Activated CD4-positive, alpha-beta T cell treated with anti-CD3 and anti-CD28 coated beads for 1 hour (primary cell): ENCODE measurements at places on chromosomes 2 and 18.

GRCh38 chr2:236562434-236562833 lies 7.2 kb upstream of the ACKR3 start:
- no peak for DNase-seq

GRCh38 chr2:109702250-109702985 lies 88.3 kb downstream of the SOWAHC start:
- no peak for DNase-seq

DNA sequence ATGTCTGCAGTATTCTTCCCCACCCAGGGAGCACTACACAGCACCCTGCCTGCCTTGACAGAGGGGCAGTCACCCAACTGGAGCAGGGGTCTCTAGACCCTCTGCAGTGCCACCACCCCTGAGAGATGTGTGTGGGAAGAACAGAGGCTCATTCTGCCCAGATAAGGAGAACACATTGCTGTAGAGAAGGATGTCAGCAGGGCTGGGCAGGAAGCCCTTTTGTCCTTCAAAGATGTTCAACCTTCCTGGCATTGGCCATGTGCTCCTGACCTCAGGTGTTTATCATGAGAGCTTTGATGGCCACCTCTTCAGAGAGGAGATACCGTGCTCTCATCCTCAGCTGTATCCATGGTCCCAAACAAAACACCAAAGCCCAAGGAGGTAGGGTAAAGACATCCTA lies 4.6 kb upstream of the TEX51 start:
- DNase-seq = no peak

- DNase-seq = no peak
Measured at GRCh38 chr2:26615336-26615859, 25.8 kb downstream of the CIB4 start.

DNA sequence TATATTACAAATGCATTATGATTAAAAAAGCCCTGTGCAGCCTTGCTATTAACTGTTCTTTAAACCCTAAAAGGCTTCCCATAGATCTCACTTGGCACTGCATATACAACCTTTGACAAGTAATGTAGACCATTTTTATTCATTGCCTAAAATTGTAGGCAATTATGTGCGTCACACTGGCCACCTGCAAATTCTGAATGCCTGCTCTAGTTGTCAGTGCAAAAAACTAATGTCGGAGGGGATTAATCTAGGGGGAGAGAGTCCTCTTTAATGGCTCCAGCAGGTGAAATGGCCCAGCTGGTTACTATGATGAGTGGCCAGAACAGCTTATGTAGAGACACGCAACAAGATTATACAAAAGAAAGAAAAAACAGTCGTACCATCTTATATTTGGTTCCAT lies 123.2 kb downstream of the OLA1 start:
- no peak for DNase-seq

DNA sequence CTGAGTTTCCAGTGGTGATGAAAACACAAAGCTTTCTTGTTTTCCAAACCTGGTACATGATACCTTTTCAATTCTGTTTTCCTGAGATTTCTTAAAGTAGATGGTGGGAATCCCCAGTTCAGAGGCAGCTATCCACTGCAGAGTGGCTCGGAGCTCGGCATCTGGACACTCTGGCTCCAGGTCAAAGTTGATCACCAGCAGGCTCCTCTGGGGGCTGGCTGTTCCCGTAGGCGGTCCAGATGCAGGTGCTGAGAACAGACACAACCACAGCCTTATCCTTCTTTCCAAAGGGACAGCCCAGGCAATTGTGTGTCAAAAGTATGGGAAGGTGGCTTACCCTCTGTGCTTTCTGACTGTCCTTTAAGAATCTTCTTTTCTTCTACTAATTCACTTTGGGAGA lies 119.5 kb downstream of the DAW1 start:
- no peak for DNase-seq

- no peak for DNase-seq
Measured at GRCh38 chr2:212770240-212770639, 231.6 kb upstream of the ERBB4 start.

GRCh38 chr2:222656526-222657446 lies 894 bp upstream of the FARSB start:
- no peak for DNase-seq

- DNase-seq = no peak
Measured at GRCh38 chr2:65227020-65227455, 593 bp upstream of the ACTR2 start.

- no peak for DNase-seq
Measured at GRCh38 chr2:11155381-11156035, at the start of gene SLC66A3. Gene SLC66A3 (plus strand): TSS chr2:11155467. CDS start chr2:11155547, 80 bp downstream.

DNA sequence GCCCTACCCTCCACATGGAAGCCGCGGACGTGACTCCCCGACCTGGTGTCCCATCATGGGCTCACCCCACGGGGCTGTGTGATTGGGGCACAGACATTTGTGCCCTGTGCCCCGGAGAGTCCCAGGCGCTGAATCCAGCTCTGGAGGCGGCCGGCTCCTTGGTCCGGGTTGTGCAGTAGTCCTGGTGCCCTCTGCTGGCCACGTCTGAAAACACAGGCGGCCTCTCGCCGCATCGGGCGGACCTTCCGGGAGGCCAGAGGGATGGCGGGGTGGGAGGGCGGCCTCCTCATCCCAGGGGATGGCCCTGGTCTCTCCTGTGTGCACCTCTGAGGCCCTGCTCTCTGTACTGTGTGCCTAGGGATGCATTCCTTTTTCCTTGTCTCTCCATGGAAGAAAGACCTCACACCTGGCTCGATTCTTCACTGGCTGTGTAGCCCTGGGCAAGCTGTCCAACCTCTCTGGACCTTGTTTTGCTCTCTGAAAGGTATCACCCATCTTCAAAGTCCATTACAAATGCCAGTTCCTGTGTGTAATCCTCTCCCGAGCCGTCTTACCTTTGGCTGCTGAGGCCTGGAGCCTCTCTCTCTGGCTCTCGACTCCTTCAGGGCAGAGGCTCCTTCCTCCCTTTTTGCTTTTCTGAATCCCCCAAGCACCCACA lies 27.6 kb downstream of the CELF4 start:
- no peak for DNase-seq

DNA sequence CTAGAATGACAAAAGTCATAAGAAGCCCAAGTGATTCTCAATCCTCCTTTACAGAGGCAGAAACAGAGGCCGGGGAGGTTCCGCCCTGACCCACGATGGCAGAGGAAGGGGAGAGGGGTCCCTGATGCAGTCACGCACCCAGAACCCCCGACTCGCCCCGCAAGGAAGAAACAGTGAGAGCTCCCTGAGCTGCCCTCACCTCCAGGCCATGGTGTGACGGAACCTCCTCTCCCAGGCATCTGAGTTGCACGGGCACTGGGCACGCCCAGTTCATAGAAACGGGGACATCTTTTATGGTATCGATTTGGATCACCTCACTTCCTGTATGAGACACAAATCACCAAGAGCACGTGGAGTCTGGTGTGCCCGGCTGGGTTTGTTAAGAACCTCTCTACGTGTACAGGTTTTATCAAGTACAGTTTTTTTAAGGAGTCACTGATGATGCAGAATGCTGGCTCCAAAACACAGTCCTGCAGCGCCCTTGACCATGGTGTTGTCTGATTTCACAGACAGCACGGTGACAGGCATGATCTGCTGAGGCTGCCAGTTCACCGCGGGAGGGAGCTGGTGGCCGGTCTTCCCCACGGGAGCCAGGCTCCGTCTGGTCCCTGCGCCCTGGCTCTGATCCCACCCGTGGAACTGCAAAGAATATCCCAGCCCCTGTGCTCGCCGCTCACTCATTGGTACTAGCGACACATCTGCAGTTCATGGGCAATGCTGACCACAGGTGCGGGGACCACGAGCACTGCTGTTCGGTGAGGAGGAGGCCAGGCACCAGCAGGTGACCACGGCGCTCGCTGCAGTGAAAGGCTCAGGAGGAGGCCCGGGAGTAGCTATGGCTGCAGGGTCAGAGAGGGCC lies 35.6 kb downstream of the PXDN start:
- DNase-seq = no peak

DNA sequence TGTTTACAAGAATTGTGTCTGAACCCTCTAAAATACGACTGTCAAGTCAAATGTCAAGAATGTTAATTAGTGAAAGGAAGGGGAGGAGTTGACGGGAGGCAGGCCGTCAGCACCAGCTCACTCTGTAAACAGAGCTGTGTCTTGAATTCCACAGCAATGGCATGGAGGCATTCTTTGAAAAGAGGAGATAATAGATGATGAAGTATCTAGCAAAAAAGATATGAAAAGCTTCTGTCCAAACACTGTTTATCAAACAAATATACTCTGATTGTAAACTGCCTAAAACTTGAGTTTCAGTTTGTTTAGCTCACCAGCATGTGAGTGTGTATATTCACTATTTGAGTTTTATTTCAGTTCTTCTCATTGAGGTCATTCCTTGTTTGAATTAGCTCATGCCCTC lies 94.7 kb upstream of the CDC42EP3 start:
- no peak for DNase-seq

DNA sequence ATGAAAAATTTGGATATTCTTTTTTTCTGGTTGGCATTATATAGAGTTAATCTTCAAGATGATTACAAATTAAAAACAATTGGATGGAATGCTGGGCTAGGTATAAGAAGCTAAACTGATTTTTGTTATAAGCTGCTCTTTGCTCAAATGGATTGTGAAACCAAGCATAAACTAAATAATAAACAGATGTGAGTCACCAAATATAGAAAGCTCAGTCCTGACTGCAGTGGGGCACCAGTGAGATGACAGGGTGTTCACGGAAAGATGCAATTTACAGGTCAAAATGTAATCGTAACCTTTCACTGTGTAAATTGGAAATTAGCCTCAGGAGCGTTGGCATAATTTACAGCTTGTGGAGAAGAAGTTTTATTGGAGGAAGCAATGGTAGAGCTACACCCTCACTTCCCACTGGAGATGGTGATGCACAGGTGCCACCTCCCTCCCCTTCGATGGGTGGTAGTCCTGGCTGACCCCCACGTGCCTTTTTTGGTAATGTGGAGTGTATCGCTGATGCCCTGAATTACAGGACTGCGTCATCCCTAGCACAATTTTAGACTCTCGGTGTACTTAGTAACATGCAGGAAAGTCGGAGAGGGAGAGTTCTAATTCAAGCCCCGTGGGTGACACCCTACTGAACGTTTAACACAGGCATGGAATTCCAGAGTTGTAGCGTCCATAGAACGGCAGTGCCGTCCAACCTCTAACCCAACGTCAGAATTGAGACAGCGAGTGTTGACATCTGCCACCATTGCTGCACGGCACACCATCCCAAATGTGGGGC lies 73.9 kb upstream of the NFATC1 start:
- DNase-seq = no peak

DNA sequence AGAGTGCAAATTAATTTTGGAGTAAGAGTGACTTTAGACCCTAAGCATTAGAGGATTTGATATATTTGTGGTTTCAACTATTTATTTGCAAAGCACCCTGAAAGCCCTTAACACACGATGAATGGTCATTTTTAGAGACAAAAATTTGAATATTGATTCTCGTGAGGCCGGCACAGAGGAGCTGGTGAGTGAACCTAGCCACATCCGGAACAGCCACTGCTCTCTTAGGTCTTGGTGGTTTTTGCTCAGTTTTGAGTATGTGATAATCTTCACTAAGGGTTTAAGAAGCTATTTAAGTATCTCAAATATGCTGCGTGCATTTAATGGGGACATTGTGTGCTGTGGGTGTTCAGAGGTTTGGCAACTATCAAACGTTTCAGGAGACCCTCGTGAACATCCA lies 204.8 kb downstream of the TSN start:
- no peak for DNase-seq

- DNase-seq = no peak
Measured at GRCh38 chr2:226600184-226600583, 199.4 kb downstream of the IRS1 start.

DNA sequence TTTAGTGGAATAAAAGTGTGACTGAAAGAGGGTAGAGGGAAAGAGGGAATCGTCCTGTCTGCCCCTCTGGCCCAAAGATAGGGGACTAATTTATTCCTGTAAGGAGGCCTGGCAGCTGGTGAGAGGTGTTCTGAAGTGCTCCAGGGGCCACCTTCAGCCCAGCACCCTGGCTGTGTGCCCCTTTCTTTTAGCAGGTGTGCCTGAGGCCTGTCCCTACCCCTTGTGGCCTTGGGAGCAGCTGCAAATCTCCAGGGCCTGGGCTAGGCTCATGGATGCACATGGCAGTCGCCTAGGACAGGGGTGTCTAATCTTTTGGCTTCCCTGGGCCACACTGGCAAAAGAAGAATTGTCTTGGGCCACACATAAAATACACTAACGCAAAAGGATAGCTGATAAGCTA lies 37.3 kb downstream of the FHOD3 start:
- DNase-seq = no peak

GRCh38 chr2:232129483-232129882 lies 168.0 kb downstream of the DIS3L2 start:
- DNase-seq = no peak

DNA sequence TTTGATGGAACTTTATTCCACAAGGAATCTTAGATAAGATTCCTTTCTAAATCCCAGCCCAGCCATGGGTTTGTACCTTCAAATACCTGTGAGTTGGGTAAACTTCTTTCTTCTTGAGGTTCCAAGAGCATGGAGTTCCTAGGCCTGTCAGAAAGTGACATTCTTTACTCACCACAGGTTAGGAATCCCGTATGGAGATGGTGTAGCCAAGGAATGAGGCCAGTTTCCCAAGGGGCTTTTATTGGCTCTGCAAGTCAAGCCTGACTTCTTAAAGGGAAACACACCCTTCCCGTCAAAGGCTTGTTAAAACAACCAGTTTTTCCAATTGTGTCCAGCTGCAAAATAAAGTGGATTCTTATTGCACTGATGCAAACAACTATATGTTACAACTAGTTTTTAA lies 45.8 kb downstream of the STK17B start:
- DNase-seq = no peak

- no peak for DNase-seq
Measured at GRCh38 chr2:406876-407275, 119.0 kb upstream of the ALKAL2 start.

DNA sequence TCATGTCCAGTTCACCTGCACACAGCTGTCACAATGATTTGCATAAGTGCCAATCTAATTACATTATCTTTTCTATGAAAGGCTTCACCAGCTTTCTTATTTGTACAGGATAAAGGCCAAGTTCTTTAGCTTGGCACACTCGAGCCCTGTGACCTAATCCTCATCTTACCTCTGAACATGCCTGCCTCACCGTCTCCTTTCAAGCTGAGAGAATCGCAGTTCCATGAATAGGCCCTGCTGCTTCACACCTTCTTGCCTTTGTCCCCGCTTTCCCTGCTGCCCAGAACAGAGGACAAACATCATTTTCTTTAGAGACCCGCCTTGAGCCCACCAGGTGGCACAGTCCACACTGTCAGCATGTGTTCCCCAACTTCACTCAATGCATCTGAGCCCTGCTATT lies 1094.7 kb downstream of the BCL11A start:
- DNase-seq = no peak

GRCh38 chr2:160288324-160288723 lies 88.3 kb upstream of the ITGB6 start:
- no peak for DNase-seq
